ENCODE measurements at places on chromosomes 6 and 20.
A peak's percentile ranks its signal among the peaks of the same experiment; 100 is the strongest.

DNA sequence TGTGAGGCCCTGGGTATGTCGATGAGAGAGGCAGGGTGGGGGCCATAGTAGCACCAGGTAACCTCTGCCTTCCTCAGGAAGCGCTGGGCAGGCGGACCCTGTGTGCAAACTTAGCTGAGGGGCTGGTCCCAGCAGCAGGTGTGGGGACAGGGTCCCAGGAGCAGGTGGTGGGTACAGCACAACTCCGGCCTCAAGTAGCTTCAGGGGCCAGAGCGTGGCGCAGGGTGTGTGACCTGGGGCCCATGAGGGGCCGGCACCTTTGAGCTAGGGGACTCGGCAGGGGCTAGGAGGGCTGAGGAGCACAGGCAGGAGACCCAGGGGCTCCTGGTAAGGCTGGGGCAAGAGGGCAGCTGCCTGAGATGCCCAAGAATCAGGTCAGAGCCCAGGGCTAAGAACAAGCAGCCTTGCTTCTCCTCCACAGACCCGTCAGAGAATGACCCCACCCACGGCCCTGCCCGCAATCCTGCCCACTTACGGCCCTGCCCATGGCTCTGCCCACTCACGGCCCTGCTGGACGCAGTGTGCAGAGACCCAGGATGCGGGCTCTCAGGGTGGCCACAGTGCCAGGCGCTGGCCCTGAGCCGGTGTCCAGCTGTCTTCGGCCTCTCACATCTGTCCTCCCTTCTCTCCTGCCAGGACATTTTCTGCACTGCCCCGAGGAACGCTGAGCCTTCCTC is 30.9 kb downstream of the CHRNA4 start:
- no peak for DNase-seq

GRCh38 chr6:1872649-1873131 is 263.0 kb downstream of the FOXC1 start:
- no peak for DNase-seq

DNA sequence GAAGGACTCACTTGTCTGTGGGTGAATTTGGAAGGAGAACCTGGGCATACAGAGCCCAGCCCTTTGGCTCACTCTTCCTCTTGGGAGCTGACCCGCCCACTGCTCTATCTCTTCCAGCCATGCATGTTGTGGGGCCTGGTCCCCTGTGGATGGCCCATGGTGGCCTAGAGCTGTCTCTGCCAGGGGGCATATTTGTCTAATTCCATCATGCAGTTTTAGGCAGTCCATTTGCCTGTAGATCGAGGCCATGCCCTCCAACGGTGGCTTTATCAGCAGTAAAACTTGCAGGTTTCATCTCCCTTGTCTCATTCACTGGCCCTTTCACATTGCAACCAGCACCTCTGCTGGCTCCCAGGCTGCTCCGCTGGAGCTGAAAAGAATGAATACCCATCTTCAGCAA is 12.9 kb upstream of the EZR start:
- no peak for DNase-seq

DNA sequence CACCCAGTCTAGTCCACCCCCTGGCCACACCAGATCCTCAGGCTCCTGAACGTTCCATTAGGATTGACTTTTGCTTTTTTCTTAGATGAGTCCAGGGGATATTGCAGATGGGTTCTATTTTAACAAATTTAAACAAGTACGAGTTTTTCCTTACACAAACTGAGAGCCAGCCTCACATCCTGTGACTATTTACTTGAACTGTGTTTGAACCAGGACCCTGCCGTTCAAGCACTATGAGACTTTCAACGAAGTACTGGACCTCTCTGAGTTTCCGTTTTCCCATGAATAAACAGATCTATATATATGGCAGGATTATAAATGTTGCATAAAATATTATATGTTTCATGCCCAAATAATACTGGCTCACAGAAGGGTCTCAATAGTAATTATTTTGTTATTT is 1.4 kb upstream of the METTL24 start:
- DNase-seq, result no peak

DNA sequence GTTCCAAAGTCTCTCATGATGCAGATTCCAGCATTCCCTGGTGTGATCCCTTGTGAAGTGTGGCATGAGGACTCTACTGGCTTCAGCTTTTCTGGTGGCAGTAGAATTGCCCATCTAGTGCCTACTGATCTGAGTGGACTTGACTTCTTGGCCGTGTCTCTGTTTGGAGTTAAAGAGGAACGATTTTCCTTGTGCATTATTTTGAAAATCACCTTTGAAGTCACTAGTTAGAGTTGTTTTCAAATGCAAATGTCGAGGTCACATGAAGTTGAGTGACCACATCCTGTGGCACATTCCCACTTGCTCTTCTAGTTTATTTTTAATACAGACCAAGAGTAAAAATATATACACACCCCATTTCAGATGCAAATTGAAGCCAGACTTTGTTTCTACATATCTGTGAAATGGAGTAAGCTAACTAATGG is 270.7 kb upstream of the TAB2 start:
- DNase-seq, result no peak

DNA sequence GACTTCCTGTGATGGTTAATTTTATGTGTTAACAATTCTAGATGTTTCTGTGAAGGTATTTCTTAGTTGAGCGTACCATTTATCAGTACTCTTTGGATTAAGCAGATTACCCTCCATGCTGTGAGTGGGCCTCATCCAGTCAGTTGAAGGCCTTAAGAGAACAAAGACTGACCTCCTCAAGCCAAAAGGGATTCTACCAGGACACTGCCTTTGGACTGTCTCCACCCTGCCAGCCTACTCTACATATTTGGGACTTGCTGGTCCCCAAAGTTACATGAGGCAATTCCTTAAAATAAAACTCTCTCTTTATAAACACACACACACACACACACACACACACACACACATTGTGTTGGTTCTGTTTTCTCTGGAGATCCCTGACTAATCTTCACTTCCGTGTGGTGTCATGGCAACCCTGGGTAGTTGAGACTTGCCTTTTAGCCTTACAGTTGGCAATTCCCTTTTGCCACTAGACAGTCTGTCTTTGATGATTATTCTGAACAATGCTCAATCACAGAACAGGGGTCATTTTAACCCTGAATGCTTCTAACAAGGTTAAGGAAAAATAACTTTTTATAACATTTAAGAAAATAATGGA is 32.2 kb downstream of the MRAP2 start:
- no peak for DNase-seq

DNA sequence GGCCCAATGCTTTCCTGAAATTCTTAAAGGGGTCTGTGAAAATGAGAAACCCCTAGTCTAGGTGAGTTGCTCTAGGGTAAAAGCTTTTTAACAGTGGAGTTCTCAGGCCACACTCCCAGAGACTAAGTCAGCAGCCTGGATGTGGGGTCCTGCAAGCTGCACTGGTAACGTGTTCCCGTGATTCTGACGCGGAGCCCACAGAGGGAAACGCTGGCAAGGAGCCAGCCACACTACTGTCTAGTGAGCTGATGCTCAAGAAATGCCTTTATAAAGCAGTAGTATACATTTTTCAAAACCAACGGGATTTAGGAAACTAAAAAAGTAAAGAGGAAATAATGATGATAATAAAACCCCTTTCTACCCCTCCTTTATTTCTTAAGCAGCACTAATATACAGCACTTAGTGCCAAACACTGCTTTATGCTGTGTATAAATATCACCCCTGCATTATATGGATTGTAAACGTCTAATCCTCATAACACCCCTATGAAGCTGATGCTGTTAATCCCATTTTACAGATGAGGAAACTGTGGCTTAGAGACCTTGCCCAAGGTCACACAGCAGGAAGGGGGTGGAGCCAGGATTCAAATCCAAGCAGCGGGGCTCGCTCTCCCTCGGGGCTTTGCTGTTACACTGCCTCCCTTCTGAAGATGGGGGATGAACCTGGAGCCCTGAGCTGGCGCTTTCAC is 25.0 kb downstream of the KCNK15 start:
- DNase-seq, result no peak

- DNase-seq, result peak; percentile 74
Observed at GRCh38 chr20:4814696-4815252, 93.1 kb downstream of the PRND start.

DNA sequence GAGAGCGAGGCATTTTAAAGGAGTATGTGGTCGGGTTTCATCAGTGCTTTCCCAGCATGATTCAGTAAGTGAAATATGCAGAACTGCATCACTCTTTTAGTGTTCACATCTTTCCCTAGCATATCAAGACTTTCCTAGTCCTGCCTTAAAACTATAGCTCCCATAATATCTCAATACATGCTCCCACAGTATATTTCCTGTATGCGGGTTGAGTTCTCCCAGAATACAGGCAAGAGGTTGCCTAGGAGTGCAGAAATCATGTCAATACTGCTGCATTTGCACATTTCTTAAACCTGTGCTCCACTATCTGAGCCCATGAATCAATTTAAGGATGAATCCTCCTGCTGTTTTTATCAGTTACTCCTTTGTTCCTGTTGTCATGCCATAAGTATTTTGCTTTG is 386.6 kb upstream of the SLC35B3 start:
- DNase-seq, result no peak

DNA sequence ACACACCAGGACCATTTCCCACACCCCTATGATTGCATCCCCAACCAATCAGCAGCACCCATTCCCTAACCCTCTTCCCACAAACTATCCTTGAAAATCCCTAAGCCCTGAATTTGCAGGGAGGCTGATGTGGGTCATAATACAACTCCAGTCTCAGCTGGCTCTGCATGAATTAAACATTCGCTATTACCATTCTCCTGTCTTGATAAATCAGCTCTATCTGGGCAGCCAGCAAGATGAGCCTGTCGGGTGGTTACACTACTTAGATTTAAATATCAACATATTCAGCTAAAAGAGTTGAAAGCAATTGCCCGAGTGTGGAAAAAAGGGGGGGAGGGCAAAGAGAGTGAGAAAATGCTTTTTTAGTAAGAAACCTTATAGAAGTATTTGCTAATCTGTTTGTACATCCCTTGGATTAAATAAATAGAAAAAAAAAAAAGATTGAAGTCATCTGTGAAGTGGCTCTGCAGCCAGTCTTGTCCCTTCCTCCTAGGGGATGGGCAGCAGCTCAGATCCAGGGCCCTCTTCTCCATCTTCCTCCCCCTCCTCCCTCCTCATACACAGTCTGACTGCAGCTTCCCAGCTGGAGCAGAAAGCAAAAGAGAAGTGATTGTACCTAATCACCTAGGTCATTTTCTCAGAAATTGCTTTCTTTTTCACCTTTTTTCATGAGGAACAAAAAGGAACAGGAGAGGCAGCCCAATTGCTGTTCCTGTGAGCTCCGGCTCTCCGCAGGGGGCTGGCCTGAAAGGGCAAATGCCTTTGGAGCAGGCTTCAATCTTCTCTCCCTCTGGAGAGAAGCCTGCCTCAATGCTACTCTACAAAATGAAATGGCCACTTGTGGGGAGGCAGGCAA is 356.6 kb upstream of the SULF2 start:
- DNase-seq, result no peak

GRCh38 chr20:44724423-44725091 is 9.4 kb downstream of the CCN5 start:
- DNase-seq, result no peak

DNA sequence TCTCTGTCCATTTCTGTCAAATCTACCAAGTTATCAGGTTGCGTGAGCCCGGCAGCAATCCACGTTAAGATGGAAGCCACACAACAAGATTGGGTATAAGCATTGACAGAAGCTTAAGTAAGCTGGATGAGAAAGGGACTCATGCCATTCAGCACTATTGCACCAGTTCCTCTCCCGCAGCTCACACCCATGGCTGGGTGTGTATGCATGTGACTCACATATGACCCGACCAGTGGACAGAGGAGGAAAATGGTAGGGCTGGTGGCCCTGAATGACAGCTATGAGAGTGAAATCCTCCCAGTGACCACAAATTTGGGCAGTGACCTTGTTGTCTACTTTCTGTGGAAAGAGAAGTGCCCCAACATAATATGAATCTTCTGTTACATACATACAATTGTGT is 113.5 kb downstream of the OTOR start:
- DNase-seq, result no peak

GRCh38 chr20:60491051-60491581 is 532.9 kb downstream of the CDH26 start:
- no peak for DNase-seq

GRCh38 chr20:16914277-16914676 is 166.1 kb downstream of the OTOR start:
- no peak for DNase-seq

DNA sequence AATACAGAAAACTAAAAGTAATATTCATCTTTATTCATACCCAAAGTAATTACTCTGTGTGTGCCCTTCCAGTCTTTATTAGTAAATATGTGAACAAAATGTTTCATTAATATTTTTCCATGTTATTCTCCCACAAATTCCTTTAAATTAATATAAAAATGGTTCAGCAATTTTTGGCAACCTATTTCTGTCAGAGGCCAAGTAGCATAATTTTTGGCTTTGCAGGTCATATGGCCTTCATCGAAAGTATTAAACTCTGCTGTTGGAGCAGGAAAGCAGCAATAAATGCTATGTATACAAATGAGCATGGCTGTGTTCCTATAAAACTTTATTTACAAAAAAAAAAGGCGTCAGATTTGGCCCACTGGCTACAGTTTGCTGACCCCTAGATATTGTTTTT is 16.1 kb downstream of the ZC2HC1B start:
- no peak for DNase-seq

DNA sequence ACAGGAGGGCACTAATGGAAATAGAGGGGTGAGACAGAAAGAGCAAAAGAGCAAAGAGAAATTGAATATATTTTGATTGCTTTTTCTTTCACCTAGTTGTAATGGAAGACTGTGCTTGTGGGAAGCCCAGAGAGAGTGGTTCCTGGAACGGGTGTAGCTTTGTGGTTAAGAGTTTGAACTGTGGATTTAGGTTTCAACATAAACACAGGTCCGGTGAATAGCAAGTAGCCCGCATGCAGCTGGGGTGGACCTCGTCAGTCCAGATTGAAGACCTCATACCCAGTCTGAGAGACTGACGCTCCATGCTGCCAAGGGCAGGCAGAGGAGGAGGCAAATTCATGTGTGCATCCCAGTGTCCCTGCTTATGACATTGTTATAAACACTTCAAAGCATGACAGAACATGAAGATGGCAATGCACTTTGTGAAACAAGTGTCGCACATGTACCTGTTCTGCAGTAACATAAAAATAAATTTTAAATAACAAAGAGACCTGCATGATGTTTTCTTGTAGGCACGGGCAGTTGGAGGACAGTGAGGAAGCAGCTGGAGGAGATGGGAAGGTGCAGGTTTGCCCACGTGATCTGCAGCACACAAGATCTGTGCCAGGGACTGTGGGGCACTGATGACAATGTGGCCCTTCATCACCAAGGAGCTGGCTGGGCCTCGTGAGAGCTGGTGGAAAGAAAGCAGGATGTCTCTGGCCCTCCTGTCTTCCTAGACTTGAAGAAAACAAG is 220.5 kb upstream of the SSTR4 start:
- DNase-seq, result no peak

- DNase-seq, result no peak
Observed at GRCh38 chr20:2700913-2701620, 8.5 kb downstream of the EBF4 start.

- peak; percentile 64 for DNase-seq
Observed at GRCh38 chr6:129671442-129672340, 38.3 kb downstream of the ARHGAP18 start.

All from activated CD4-positive, alpha-beta T cell treated with anti-CD3 and anti-CD28 coated beads, Interleukin-2, amount 50 U/mL, for 4 hours (primary cell).